ENCODE measurements at places on chromosomes 11 and 22. TPM values are rescaled to one million over a fixed set of nuclear protein-coding genes. Genes with fewer than 3 reads are reported as not detected.

Gene MS4A7
- 11.6 TPM for polyA plus RNA-seq

DNA sequence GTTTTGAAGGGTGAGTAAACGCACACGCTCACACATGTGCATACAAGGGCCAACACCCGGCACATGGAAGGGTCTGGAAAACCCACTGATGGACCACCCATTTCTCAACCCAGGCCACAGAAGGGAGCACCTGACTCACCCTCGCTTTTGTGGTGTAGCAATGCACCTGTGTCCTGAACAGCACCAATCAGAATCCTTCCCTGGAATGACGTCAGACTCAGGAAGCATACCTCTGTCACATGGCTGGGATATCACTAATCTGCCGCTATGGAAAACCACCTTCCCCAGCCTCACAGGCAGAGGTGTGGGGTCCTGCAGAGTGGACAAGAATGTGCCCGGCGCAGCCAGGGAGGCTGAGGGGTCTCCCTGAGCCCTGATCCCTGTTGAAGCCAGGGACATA, 9.0 kb upstream of the OSM start:
- no peak for DNase-seq

DNA sequence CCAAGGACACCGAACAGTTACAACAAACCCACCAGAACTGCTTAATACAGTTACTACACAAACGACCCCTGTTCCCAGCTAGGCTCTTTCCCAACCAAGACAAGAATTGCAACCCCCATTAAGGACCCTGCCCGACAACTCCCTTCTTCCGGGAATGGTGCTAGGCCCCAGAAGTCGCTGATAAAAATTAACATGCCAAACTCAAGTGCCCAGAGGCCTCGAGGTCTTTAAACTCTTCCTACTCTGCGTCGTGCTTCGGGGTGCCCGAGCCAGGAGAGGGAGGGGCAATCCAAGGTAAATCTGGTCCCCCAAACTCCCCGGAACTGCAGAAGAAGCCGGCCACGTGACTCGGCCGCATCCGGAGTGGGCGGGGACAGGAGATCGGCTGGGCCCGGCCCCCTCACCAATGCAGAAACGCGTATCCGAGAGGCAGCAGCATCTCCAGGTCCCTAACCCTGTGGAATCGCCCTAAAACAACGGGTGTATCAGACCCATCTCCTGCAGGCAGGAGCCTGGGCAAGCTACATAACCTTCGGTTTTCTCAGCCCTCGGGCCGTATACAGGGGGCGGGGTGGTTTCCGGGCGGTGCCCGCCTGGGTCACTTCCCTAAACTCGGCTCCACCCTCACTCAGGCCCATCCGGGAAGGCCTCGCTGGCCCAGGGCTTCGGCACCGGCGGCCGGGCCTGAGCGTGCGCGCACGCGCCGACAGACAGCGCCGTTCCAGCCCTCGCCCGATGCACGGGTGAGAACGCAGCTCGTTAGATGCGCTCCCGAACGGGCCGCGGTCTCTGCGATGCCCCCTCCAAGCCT, 1.1 kb downstream of the CFL1 start:
- DNase-seq = peak; percentile 79

GRCh38 chr11:111179184-111179910, 66.2 kb upstream of the POU2AF2 start:
- DNase-seq = no peak

- no peak for DNase-seq
These were observed 14.3 kb downstream of the CD5 start for GRCh38 chr11:61116426-61117167.

Gene KCNJ1
- 0.15 TPM for polyA plus RNA-seq

- DNase-seq = no peak
These were observed 5.0 kb downstream of the THY1 start for GRCh38 chr11:119417726-119418540.

DNA sequence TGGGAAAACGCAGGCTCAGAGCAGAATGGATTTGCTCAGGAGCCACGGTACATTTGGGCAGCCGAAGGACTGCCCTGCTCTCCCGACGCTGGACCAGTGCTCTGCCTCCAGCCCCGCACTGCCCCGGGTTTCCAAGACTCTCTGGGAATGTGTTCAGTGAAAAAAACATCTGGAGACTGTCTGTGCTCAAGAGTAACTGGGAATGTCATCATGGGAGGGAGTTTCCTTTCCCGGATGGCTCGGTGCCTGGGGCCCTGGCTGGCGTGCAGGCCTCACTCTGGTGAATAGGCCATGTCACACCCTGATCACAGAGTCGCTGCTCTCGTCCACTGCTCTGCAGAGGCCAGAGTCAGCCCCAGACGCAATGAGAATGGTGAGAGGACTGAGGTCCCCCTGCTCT, 9.8 kb upstream of the APOL6 start:
- DNase-seq = peak; percentile 88

DNA sequence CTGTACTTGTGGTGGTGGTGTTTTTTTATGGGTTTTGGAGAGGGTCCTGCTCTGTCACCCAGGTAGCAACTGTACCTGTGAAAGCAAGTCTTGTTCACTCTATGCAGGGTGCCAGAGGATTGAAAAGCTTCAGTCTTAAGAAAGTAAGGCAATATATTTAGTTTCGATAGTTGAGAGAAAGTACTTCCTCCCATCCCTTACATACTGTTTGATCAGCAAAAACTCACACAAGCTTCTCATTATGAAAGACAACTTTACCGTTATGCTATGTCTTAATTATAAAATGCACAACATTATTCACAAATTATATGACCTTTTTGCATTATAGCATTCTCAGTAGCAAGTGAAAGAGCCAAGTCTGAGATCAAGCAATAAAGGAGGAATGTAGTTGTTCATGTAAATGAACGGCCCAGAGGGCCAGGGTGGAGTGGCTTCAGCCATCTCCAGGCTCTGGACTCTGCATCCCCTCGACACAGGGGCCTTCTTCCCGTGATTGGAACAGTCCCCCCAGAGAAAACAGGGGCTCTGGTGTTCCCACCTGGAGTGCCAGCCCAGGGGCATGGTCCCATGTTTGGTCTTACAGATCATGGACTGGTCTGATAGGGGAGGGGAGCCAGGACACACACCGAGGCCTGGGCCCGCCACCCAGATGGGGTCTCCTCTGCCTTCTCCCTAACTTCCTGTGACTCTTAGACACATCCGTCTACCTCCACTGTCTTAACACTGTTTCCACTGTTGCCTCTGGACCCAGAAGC, 38.7 kb upstream of the CTTN start:
- no peak for DNase-seq
